Foreskin fibroblast (primary cell): ENCODE measurements at places on chromosomes 11 and 22.
A peak's percentile ranks its signal among the peaks of the same experiment; 100 is the strongest.

DNA sequence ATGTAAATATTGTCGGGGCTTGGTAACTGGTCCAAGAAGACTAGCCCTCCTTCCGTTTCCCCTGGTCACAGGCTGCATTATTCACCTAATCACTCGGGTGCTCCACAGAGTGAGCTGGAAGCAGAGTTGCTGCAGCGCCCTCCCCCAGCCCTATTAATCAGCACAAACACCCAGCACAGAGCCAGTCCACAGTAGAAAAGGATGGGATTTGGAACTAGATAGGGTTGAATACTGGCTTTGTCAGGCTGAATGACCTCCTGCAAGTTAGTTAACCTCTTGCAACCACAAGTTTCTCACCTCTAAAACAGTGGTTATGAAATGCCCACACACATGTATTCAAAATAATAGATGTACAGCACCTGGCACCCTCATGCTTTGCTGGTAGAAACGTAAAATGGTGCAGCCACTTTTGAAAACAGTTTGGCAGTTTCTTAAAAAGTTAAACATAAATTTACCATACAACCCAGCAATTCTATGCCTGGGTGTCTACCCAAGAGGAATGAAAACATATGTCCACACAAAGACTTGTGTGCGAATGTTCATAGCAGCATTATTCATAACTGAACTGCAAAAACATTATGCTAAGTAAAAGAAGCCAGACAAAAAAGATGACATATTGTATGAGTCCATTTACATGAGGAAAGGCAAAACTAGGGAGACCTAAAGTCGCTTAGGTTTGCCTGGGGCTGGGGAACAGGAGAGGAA is 31.7 kb upstream of the APLP2 start:
- peak; percentile 37 for DNase-seq

- DNase-seq = no peak
Measured at GRCh38 chr22:21443057-21443734, 24.0 kb upstream of the TMEM191C start.

DNA sequence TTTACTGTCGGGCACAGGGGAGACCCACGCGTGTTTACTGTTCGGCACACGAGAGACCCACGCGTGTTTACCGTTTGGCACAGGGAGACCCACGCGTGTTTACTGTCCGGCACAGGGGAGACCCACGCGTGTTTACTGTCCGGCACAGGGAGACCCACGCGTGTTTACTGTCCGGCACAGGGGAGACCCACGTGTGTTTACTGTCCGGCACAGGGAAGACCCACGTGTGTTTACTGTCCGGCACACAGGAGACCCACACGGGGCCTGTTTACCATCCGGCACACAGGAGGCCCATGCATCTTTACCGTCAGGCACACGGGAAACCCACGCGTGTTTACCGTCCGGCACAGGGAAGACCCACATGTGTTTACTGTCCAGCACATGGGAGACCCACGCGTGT is 525.1 kb downstream of the BRD1 start:
- DNase-seq = no peak

DNA sequence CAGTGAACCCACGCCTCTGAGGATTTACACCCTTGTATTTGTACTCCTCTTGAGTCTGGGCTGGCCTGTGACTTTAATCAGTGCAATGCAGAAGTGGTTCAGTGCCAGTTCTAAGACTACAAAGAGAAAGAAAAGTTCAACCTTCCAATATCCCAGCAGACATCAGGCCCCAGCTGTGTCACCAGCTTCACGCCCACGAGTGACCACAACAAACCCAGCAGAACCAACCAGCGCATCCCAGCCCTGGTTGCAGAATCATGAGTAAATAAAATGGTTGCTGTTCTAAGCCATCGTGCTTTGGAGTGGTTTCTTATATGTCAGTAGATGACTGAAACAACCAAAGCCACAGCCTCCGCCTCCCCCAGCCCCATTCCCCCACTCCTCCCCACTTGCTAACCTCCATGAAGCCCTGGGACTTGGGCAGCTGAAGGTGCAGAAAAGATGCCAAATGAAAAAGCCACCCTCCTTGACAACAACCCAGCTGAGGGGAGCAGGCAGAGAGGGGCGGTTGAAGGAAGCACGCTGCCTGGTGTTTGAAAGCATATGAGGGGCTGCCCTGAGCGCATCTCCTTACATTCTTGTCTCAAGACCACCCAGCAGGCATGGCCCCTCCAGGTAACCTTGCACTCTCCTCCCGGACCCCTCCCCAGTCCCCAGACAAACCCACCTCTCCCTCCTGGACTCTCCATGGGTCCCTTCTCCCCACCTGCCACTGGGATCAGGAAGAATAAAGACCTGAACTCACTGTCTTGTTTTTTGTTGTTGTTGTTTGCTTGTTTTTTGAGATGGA is 20.9 kb downstream of the TSKU start:
- DNase-seq = peak; percentile 71

GRCh38 chr11:127182586-127183203 is 182.1 kb upstream of the KIRREL3 start:
- no peak for DNase-seq

DNA sequence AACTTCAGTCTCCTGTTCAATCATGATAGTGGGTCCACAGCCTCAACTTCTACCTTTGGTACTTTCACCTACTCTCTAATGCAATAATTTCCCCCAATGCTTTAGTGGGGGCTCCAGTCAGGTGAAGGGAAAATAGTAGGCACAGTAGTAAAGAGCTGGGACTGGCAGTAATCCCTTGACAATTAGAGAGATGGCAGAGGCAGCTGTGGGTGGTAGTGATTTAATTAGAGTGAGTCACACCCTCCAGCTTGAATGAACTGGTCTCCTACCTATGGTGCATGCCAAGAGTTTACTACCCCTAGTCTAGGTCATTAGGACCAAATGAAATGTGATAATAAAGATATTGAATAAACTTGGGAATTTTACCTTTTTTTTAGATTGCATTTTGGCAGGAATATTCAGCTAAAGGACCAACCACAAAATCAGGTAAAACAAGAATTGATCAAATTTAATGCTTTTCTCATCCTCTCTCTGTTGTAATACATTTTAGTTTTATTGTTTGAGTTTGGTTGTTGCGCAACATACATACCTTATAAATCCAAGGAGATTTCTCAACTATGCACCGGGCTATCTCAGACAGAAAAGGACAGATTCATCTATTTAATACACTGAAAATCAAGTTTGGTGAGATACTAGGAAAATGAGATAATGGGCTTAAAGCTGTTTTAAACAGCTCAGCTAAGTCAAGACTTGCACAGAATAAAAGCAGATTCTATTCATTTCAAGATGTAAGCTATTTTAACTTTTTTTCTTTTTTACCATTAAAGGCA is 9.0 kb downstream of the PRRG4 start:
- peak; percentile 25 for DNase-seq

- DNase-seq = peak; percentile 97
Measured at GRCh38 chr11:57761301-57762234, at the start of gene CTNND1. Gene CTNND1, plus strand, starts transcription at chr11:57761802. Its CDS starts 29,677 bp downstream, at chr11:57791479.

GRCh38 chr11:37109286-37109585 is 511.2 kb upstream of the RAG2 start:
- no peak for DNase-seq

DNA sequence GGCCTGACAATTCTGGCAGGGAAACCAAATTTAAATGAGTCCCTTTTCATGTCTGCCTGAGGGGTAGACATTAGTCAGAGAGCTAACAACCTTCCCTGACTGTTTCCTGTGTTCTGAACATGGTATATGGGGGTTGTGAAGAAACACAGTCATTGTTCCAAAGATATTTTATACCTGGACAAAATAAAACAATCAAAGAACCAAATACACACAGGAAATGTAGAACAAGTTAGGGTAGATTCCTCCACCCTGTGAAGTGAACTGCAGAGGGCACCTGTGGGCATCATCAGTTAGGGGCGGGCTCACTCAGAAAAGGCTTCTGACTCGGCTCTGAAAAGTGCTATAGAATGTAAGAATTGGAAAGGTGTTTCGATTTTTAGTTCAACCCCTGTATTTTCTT is 231.9 kb upstream of the CADM1 start:
- no peak for DNase-seq

- no peak for DNase-seq
Measured at GRCh38 chr22:48900327-48900597, 927.4 kb downstream of the BRD1 start.

DNA sequence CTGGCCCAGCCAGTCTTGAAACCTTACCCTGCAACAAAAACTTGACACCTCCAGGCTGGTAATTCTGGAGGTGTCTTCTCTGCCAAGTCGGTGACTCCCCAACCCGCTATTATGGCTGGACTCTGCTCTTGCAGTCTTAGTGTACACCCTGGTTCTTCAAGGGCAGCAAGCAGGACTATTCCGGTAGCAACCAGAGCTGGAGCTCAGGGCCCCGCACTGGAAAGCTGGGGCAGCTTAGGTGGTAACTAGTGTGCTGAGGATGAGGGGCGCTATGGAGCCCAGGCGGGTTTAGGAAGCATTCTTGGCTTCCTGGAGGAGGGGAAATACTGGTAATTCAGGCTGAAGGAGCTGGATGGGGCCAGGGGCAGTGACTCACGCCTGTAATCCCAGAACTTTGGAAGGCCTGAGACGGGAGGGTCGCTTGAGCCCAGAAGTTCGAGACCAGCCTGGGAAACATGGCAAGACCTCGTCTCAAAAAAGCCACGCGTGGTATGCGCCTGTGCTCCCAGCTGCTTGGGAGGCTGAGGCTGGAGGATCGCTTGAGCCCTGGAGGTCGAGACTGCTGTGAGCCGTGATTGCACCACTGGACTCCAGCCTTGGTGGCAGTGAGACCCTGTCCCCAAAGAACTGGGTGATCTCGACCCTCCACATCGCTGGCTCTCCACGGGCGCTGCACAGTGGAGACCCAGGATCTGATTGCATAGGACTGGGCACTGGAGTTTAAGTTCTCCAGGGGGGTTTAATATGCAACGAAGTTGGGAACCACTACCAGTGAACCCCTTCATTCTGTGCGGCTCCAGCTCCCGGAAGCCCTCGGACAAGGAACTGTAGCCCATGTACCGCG is 10.6 kb upstream of the AIFM3 start:
- DNase-seq = peak; percentile 61
